ENCODE measurements at places on chromosomes 16 and 17.

DNA sequence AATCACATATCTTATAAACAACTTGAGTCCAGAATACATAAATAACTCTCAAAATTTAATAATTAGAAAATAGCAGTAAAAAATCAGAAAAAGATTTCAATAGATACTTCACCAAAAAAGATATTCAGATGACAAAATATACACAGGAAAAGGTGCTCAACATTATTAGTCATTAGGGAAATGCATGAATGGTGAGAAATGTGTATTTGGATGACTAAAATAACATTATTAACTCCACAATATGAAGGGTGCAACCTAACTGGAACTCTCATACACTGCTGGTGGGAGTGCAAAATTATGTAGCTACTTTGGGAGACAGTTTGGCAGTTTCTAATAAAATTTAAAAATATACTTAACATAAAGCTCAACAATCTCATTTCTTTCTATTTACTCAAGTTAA is 262.3 kb upstream of the AXIN2 start:
- no peak for DNase-seq

- DNase-seq: no peak
These were observed at the start of gene PPP1R9B for GRCh38 chr17:50150354-50151040. Gene PPP1R9B (minus strand): TSS chr17:50150677. CDS start chr17:50150513, 164 bp downstream.

DNA sequence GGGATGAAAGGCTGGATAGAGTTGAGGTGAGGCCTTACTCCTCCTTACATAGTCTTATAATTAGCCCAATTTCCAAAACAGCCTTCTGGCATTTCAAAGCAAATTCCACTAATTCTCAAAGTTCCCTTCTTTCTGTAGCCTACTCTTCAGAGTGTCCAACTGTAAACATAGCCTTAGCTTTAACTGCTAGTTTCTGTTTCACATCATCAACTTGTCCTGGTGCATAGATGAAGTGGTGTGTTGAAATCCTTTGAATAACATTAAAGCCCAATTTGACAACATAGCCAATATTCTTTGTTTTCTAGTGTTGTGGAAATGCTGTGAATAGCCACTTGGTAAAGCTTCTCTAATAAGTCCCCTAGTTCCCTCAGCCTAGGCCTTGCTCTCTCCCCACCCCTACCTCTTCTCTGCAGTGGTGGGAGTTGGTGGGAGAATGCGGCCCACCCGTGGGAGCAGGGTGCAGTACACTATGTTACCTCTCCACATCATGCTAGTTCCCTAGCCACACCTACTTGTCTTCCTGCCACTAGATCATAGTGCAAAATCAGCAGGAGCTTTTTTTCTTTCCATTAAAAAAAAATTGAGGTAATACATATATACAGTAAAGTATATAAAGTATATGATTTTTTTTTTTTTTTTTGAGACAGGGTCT is 127.0 kb upstream of the HAS3 start:
- DNase-seq: no peak

DNA sequence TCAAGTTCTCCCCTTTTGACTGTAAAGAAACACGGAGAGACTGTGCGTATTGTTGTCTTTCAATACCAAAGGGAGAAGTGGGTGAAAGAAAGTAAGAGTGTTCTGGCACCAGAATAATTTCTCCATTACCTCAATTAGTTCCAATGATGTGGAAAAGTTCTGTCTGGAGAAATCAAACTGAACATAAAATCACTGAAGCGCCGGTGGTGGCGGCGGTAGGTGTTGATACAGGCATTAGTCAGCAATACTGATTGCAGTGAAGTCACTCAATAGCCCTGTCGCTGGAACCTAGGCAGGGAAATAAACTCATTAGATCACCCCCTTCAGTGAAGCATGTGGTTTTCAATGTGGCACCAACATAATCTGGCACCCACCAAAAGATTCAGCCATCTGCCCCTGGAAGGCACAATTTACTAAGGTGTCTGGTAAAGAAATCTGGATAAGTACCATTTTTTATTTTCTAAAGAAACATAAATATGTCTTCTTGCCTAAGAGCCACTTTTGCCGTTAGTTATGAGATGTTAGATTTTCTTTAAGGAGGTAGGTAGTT is 274.2 kb upstream of the SOX9 start:
- no peak for DNase-seq

- no peak for DNase-seq
These were observed 17.5 kb upstream of the IRF8 start for GRCh38 chr16:85881436-85881835.

DNA sequence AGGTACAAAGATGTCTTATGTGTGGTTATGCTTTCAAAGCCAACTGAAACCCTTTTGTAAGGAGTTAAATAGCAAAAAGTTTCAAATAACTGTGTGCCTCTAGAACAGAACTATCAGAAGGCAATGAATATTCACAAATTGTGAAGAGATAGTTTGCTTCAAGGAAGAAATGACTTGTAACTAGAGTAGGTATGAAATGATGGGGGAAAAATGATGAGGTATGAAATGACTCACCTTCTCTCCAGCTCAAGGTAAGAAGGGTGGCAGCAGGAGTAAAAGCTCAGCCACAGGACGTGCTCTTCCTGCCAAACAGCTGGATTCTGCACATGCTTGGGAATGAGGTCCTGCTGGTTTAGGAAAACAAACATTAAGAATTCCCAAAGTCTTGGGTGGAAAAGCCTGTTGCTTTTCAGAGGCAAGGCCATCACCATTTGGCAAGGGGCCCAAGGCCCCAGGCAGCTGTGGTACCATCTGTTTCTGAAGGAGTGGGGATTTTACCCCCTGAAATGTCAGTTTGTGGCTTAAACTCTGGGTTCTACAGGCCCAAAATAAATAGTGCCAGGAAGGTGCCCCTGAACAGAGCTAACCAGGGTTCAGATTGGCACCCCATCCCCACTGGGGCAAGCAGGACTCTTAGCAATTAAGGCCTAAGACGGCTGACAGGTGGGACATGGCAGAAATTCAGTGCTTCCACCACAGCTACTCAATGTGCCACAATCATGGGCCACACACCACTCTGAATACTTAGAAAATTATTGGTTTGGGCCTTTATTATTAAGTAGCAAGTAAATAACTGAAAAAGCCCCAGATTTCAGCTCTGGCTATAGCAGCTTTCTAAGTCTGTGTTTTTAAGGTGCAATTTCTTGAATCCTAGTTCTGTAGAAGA is 13.3 kb downstream of the HERPUD1 start:
- DNase-seq: no peak

GRCh38 chr16:19884611-19885450 is at the start of gene GPRC5B:
Gene GPRC5B (minus strand): TSS chr16:19884848. CDS start chr16:19872845, 12,003 bp downstream.
- no peak for DNase-seq

- no peak for DNase-seq
These were observed 191.1 kb upstream of the CIBAR2 start for GRCh38 chr16:85303354-85303883.

DNA sequence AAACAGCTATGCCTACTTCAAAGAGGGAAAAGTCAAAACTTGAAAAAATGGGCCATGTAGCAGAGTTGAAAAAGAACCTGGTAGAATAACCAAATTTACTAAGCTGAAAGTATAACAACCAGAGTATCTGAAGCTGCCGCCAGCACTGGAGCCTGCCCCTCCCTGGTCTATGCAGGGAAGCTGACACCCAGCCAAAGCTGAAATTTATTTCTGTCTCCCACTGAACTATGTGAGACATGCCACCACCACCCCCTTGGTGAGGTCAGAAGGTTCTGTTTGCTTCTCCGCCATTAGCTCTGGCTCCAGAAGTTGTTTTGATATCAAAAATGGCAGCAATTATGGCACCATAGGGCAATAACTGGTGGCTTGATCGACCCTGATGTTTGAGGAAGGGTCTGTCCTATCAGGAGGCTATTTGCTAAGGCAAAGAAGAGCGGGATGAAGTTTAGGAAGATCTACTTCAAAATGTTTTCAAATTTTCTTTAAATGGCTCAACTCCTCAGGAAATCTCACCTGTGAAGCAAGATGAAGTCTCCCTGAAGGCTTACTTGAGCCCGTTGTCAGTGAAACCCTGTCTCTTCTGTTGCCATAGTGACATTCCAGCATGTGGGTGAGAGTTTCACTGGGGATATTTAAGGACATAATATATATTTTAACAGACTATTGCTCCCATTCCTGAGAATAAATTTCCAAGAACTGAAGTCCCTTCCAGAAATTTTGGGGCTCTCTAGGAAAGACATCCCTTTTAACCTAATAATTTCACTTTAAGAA is 122.0 kb downstream of the COPRS start:
- DNase-seq: no peak

GRCh38 chr17:18230288-18231141 is 5.1 kb downstream of the LLGL1 start:
- DNase-seq: no peak

DNA sequence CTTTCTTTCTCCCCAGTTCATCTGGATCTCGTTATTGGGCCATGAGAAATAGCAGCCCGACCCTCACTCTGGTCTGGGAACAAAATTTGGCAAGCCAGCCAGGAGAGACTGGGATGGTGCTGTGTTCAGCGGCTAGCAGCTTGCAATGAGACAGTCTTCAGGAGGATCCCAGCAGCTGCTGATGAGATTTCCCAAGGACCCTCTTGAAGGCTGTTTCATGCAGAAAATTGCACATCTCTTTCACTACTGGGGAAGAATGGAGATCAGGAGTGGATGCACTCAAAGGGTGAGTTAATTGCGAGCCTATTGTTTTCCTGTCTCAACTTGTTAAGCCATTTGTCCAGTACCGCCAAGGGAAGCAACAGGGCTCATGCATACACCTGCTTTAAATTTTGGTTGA is 5.5 kb upstream of the COIL start:
- peak; percentile 50 for DNase-seq

GRCh38 chr17:78897664-78898047 is 5.3 kb downstream of the CEP295NL start:
- DNase-seq: no peak

DNA sequence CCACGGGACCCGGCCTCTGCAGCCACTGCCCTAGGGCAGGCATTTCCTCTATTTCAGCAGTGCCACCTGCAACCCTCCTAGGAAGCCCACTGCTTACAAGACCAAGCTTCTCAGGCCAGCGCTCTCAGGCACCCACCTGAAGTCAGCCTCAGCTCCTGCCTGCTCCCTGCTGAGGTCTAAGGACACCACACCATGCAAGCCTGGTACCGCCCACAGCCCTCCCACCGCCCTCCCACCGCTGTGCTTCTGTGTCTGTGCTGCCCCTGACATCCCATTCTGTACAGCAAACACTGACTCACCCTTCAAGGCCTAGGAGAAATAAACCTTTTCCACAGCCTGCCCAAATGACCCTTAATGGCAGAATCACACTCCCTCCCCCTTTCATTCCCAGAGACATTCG is 6.3 kb downstream of the CLUH start:
- no peak for DNase-seq

DNA sequence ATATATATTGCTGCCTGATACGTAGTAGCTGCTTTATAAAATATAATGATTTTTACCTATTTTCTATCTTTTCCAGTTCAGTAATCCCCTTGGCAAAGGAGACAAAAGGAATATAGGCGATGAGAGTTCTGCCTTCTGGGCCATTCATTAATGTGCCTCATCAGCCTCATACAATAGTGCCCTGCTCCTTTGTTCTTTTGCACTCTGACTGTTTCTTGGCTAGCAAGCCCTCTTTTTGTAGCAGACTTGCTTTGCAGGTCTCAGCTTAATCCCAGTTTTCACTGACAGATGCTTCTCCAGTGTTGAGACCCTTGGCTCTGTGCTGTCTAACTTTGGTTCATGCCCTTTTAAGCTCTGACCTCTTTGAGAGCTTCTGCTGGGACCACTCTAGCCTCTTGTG is 10.4 kb downstream of the HSD17B2 start:
- no peak for DNase-seq

DNA sequence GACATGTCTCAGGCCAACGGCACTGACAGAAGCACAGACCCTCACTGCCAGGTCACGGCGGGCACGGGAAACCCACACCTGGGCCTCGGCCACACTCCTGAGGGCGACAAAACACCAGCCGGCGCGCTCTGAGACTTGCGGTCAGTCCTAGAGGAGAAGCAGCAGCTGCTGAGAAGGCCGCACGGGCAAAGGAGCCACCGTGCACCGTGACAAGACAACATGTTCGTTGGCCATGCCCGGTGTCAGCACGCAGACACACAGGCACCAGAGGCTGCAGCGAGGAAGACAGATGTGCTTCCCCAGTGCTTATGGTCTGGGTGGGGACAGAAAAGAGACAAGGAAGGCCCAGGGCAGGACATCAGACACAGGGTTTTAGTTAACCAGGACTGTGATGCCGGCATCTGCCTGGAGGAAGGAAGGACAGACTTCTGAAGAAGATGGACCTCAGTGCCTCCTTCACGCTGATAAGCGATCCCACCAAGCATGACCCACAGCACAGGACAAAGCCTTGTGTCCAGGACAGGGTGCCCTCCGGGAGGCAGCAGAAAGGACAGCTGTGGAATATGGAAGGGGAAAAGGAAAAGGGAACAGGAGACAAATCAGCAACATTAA is 84.0 kb downstream of the ANKRD11 start:
- no peak for DNase-seq

- DNase-seq: no peak
These were observed at the start of gene TSPOAP1 for GRCh38 chr17:58328195-58329034. Gene TSPOAP1 (minus strand): TSS chr17:58328795. CDS start chr17:58327920, 875 bp downstream.

All from DMS153 (cell line).